ENCODE measurements at places on chromosomes 12 and 14.

GRCh38 chr12:120668091-120668867 is 18.7 kb upstream of the MLEC start:
- DNase-seq = no peak

- no peak for DNase-seq
Measured at GRCh38 chr12:90501412-90501811, 453.6 kb downstream of the CCER1 start.

DNA sequence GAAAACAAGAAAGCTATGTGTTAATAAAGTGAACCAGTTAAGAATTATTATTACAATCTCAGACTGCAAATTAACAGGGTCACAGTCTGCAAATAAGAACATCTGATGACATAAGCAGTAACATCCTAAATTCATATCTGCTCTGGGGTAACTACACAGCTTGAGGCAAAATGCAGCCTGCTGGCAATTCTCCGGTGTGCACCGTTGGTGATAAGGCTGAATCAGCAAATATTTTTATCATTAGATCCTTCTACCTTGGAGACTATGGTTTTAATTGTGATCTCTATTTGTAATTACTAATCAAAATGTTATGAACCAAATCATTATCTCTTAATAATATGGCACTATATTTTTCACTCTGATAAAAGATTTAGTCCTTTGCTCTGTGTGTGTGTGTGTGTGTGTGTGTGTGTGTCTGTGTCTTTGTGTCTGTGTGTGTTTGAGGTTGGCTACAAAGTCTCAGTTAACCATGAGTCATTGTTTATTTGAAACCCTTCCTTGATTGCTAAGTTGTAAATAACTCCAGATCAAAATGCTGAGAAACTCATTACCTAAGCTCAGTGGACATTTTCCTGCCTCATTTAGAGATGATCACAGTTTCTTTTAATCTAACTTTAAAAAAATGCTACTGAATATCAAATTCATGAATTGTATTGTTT is 442.6 kb downstream of the GXYLT1 start:
- DNase-seq = no peak

DNA sequence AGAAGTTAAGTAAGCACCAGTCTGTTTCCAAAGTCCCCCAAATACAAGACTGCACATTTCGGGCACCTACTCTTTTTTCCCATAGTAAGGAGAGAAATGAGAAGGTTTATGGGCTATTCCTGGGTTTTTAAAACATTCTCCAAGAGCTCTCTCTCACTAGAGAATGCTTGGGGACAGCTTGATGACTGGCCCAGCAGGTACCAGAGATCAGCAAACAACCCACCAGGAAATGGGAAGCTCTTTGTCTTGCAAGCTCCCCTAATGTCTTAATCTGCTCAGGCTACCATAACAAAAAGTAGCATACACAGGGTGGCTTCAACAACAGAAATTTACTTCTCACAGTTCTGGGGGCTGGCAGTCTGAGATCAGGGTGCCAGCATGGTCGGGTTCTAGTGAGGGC is 41.8 kb upstream of the CRY1 start:
- no peak for DNase-seq

DNA sequence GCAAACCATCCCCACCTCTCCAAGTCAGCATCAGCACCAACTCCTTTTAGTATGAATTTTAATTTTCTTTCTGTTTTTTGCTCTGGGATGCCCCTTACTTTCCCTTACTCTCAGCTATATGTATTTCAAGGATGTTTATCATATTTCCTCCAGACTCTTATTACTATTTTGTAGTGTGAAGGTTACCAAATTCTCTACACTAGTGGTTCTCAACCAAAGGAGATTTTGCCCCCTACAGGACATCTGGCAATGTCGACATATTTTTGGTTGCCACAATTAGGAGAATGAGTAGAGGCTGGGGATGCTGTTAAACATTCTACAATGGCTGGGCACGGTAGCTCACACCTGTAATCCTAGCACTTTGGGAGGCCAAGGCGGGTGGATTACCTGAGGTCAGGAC is 29.1 kb upstream of the SOS2 start:
- no peak for DNase-seq

DNA sequence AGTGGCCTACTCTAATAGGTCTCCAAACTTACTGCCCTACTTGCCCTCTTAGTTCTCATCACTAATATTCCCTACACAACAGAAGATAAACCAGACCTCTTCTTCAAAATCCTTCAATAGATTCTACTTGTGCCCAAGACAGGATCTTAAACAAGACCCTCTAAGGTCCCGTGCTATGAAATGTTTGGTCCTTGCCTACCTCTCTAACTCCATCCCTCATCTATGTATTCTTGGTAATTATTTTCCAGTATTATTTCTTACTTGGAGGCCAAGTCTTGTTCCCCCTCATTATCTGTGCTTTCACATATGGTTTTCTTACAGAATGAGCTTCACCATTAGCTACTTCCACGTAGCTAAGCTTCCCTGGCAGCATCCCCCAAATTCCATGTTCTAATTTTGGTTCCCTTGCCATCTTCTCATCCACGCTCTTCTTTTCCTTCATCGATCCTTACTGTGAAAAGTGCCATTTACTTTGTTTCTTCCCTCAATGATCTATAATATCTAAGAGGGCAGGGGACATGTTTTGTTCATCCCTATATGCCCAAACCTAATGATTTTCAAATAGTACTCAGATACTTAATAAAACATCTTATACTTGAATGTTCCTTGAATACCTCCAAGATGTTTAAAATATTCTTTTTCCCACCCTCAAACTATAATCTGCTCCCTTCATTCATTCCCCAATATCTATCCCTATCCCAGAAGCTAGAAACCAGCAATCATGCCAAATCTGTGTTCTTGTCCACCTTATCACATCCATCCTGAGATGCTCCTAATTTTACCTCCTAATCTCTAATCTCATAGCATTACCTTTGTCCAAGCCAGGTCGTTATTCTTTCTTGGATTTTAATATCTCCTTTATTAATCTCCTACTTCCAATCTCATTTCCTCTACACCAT is 10.1 kb downstream of the HNRNPC start:
- no peak for DNase-seq

- DNase-seq = no peak
Measured at GRCh38 chr12:91272461-91273063, 89.9 kb upstream of the DCN start.

DNA sequence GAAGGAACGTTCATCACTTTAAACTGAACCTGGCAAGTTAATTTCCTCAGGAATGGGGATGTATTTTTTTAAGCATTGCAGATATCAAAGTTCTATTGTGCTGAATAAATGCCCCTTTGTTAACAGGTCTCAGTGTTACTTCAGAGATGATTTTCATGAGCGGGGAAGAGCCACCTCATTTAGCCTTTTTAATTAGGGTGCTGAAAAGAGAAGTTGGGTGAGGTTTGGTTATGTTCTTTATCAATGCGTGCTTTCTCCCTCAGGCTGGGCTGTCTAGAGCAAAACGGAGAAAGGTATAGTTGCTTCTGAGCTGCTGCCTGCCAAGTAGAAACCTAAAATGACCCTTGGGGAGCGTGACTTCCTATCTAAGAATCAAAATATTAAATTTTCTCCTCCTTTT is 8.0 kb upstream of the HIP1R start:
- DNase-seq = no peak

DNA sequence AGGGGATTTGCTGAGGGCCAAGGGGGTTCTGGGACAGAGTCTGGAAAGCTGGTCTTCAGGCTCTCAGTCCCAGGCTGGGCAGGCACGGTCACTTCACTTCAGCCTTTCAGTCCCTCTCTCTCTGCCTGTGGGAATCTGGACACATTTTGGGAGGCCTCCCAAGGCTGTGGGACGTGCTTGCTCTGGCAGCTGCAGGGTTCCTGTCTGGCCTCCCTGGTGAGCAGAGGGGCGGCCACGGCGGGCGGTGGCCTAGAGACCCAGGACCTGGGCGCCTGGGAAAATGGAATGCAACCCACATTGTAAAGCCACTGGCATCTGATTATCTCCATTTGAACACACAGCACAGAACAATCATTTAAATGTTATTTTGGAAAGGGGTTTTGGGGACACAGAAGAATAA is 10.1 kb upstream of the ALDH2 start:
- DNase-seq = no peak

- no peak for DNase-seq
Measured at GRCh38 chr12:83541446-83541845, 854.7 kb downstream of the TMTC2 start.

GRCh38 chr12:58720421-58720820 is 199.9 kb downstream of the LRIG3 start:
- no peak for DNase-seq

DNA sequence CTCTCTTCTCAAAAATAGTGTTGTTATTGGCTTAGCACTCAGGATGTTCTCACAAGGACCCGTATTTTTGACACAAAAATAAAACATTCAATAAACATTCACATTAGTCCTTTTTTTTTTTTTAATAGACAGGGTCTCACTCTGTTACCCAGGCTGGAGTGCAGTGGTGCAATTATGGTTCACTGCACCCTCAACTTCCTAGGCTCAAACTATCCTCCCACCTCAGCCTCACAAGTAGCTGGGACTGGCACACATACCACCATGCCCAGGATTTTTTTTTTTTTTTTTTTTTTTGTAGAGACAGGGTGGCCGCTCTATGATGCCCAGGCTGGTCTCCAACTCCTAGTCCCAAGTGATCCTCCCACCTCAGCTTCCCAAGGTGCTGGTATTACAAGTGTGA is 27.0 kb downstream of the PPP1R13B start:
- DNase-seq = no peak

DNA sequence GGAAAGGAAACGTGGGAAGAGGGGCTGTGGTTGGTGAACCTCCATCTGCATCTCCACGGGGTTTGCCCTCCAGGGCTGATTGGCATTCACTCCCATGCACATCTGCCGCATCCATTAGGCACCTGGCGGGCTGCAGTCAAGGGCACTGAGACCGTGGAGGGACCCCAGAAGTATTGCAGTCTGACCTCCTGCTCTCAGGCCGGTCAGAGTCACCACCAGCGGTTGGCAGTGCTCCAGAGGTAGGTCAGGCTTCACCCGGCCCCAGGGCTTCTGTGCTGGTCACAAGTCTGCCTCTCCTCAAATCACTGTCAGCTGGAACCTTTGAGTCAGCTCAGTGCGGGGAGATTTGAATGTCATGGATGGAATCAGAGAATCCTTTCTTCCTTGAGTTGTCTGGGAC is 132.3 kb downstream of the PAPOLA start:
- DNase-seq = no peak

- no peak for DNase-seq
Measured at GRCh38 chr14:43692706-43693105, 814.4 kb downstream of the FSCB start.

DNA sequence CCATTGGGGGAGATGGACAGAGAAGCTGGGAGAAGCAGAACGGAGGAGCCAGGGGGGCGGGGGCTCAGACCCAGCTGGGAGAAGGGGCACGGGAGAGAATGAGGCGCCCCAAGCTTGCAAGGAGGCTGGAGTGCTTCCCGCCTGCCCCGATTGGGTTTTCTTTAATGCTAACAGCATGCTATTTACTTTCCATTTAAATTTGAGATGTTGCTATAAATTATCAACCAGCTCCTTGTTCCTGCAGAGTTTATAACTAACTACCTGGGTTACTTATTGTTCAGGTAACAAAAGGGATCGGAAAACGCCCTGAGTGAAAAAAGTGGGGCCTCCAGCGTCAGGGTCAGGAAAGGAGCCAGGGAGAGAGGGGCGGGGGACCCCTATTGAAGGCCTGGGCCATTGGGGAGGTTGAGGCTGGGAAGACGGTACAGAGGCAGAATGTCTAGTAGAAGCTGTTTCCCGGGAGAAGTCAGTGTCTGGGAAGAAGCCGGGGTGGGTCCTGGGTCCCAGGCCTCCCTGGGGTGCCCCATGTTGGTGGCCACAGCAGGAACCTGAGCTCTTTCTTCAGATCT is 2.5 kb downstream of the HNF1A start:
- DNase-seq = no peak

GRCh38 chr12:28781671-28782652 is 367.1 kb upstream of the FAR2 start:
- no peak for DNase-seq

GRCh38 chr12:6792522-6793201 is 3.3 kb downstream of the CD4 start:
- no peak for DNase-seq

DNA sequence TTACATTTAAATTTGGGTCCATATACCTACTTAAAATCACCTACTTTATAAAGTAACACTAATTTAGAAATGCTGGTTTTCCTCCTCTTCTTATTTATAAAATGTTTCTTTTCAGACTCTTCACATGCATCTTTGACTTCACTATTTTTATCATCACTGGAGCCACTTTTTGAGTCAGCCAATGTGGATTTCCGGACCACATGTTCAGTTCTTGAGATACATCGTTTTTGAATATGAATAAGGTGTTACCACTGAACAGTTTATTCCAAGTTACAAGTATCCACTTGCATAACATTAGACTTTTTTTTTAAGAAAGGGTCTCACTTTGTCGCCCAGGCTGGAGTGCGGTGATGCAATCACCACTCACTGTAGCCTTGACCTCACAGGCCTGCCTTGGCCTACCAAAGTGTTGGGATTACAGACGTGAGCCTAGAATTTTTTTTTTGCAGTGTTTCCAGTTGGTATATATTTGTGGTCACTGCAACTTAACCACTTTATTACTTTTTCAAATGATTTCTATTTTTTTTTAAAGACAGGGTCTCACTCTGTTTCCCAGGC is 5.7 kb downstream of the FNTB start:
- no peak for DNase-seq

GRCh38 chr14:81537193-81537592 is 3.5 kb upstream of the SEL1L start:
- no peak for DNase-seq

- peak; percentile 11 for DNase-seq
Measured at GRCh38 chr12:92431146-92431545, 271.6 kb upstream of the PLEKHG7 start.

DNA sequence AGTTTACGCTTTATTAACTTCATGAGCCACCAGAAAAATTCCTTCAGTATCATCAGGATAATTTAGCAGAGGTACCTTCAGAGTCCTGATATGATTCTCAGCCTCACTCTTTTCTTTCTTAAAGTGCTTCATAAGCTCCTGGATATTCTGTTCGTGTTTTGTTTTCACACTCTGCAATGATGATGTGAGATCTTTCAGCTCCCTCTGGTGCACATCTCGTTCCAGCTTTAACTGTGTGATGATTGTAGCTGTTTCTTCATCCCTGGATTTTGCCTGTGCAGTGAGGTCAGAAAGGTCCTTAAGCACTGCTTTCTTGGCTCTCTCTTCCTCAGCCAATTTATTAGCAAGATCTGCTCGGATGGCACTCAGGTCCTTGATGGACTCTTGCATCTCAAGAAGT is 156.7 kb downstream of the CEP128 start:
- DNase-seq = no peak

- no peak for DNase-seq
Measured at GRCh38 chr14:64221391-64222003, 72.7 kb downstream of the ESR2 start.

DNA sequence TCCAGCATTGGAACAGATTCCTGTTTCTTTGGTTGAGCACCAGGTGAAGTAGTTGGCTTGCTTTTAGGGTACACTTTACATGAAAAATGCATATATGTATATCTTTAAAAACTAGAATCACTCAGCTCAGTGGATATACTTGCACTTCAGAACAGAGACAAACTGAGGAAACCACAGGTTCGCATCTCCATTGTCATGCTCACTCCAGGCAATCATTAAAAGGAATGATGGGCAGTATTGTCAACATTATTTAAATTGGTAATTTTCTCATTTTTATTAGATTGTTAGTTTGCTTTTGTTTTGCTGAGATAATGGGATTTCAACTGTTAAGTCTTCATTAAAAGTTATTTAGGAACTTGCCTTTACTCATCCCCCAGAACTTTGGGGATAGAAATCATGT is 71.0 kb upstream of the NELL2 start:
- DNase-seq = no peak

Data from NCI-H446 treated with DMSO at 0.1 percent for 48 hours (cell line).